Karpas-422 (cell line): ENCODE measurements at places on chromosomes 11 and 22. TPM values are rescaled to one million over a fixed set of nuclear protein-coding genes. Genes with fewer than 3 reads are reported as not detected.

The GAL gene
- not detected in 2 replicates for total RNA-seq

The FIBIN gene
- total RNA-seq: not detected in 2 replicates

GRCh38 chr11:12526789-12527188 lies 147.4 kb upstream of the TEAD1 start:
- DNase-seq: no peak

DNA sequence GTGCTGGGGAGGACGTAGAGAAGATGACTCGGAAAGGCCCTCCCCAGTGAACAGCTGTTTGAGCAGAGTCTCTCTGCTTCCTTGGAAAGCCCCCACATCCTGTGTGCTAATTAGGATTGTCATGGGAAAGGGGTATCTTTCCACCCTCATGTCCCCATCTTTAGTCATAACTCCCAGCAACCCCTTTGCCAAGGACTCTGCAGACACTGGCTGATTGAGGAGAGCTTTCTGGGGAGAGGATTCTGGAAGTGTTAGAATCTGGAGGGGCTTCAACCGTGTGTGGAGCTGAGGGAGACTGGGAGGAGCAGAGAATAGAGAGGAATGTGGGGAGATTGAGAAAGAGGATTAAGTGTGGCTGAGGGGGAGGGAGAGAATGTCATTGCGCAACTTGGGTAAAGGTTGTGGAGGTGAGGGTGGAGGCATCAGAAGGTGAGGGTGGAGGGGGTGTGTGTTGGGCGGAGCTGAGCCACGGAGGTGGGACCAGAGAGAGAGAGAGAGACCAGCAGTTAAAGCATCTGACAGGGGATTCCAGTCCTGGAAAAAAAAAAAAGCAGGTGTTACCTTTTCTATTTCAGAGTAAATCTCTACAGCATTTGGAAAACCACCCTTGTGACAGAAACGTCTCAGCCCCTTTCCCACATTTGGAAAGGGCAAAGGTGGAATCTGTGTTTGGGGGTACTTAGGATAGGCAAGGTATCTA lies 2.2 kb downstream of the DTX4 start:
- DNase-seq: no peak

GRCh38 chr11:81700076-81700475 lies 1033.6 kb downstream of the FAM181B start:
- no peak for DNase-seq

DNA sequence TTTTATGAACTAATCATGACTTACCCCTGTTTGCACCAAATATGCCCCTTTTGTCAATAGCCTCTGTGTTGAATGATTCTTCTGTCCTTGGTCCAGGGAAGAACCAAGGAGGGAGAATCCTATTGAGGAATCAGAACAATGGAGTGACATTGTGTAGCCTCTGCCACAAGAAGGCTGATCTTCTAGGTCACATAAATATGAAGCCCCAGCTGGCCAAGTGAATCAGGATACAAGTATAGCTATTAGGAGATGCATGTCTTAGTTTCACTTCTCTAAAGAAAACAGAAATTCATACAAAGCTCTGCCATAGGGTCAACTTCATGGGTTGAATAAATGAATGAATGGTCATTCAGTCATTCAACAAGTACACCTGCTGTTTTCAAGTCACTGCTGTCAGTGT lies 118.2 kb upstream of the BLID start:
- peak; percentile 40 for DNase-seq

DNA sequence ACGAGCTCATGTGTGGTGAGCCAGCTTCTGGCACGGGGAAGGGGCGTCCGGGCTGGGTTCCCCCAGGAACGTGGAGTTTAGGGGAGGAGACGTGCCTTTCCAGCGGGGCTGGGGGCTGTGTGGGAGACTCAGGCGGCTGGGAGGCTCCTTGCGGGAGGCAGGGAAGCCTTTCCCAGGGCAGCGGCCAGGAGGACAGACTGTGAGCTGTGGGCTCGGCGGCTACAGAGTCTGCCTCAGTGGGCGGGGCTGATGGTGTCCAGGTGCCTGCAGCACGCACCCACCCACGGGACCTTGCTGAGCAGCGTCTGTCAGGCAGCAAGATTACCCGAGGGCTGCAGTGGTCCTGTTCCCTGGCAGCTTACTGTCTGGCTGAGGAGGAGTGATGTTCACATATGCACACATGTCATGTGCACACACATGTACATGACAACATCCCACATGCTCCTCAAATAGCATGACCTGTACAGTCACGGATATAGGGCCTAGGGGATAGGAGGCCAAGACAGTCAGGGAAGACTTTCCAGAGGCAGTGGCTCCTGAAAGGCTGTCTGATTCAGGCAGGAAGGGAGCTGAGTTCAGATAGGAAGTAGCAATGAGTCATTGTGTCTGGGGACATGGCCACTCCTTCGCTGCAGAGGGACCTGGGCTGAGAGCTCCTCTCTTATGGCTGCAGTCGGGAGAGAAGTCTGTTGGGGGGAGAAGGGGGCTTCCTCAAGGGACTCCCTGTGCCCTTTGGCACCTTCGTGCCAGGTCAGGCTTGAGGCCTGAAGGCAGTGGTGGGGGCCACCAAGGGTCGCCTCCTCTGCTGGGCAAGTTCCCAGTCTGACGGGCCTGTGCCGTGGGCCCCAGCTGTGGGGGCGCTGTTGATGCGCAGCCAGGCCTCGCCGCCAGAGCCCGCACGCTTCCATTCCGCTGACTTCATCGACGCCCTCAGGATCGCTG lies 23.3 kb upstream of the PPP6R3 start:
- DNase-seq: no peak

DNA sequence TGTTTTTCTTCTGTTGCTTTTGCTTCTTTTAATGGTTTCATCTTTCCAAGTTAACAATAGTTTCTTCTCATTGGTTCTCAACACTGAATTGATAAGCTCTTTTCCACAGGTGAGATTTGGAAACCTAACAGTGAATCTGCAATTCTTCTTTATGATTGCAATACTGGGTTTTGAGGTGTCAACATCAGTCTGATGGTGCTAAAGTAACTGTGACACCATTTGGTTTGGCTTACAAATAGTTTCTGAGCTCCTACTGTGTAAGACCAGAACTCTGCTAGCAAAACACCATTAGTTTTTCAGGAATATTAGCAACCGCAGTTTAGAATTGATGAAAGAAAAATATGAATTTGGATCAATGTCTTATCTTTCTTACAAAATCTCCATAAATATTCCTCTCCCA lies 58.6 kb downstream of the MAML2 start:
- no peak for DNase-seq

DNA sequence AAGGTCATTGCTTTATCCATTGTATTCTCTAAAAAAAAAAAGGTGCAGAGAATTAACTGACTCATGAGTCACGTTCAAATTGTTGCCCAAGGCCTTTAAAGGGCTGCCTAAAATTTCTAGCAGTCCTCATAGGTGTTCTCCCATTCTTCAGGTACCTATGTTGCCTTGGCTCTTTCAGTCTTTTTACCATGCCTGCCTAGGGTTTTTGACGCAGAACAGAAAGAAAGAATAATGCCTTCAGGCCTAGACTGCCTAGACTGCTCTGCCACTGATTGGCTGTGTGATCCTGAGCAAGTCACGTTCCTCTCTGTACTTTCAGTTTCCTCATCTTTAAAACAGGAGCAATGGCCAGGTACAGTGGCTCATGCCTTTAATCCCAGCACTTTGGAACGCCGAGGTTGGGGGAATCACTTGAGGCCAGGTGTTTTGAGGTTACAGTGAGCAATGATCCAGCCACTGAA lies 21.5 kb downstream of the CTSC start:
- no peak for DNase-seq
